T-helper 17 cell (primary cell): ENCODE measurements at places on chromosomes 6 and 20.

- DNase-seq, result no peak
These were observed 144.6 kb downstream of the ELOVL4 start for GRCh38 chr6:79802657-79803300.

GRCh38 chr6:148222846-148223245, 119.8 kb upstream of the SASH1 start:
- no peak for DNase-seq

DNA sequence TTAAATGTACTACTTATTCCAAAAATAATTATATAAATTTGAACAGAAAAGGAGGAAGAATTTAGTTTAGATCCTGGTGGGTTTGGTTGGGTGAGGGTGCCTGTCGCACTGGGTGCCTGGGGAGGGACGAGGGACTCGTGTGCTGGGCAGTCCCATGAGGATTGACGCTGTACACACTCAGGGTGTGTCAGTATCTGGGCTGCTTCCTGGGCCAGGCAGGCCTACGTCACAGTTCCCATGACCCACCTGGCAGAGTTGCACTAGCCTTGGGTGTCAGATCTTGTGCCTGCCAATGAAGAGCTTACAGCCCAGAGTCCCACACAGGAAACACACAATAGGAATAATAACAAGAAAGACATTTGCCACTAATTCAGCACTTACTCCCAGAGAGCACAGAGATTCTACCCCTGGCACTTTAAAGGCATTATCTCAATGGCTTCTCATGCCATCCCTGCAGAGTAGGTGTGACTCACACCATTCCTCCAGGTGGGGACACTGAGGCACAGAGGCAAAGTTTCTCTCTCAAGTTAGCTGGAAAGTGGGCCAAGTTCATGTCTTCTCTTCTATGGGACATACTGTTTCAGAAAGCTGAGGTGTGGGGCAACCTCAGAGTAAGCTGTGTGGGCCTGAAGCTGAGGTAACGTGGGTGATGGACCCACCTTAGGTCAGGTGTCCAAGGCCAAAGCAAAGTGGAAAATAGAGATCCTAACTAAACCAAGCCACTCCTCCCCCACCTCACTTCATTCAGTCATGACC, 1.3 kb upstream of the SDCBP2 start:
- no peak for DNase-seq

DNA sequence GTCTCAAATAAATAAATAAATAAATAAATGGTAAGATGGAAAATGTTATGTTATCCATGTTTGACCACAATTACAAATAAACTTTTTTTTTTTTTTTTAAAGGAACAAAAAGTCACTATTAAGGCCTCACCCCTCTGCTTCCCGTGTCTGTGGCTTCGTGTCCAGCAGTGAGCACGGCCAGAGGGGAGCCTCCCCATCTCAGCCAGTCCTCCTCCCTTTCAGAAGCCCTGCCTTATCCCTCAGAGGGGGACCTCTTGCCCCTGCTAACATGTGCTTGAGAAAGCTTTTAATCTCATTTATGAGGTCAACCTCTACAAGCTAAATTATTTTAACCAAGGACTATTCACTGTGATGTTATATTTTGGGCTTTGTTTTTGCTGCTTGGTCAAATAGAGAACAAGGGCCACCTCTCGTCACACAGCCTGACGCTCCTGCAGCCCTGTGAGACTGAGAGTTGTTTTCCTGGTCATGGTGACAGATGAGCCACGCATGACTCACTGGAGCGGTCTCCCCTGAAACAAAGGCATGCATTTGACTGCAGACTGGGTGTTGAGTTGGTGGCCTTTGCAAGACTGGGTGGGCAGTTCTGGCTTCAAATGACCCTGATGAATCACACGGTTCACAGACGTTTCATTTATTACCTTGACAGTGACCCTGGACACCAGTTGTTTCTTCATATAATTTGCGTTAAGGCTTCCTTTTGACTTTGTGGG, 131.8 kb downstream of the TIAM2 start:
- no peak for DNase-seq

GRCh38 chr6:28738396-28738765, 185.4 kb downstream of the TRIM27 start:
- no peak for DNase-seq

DNA sequence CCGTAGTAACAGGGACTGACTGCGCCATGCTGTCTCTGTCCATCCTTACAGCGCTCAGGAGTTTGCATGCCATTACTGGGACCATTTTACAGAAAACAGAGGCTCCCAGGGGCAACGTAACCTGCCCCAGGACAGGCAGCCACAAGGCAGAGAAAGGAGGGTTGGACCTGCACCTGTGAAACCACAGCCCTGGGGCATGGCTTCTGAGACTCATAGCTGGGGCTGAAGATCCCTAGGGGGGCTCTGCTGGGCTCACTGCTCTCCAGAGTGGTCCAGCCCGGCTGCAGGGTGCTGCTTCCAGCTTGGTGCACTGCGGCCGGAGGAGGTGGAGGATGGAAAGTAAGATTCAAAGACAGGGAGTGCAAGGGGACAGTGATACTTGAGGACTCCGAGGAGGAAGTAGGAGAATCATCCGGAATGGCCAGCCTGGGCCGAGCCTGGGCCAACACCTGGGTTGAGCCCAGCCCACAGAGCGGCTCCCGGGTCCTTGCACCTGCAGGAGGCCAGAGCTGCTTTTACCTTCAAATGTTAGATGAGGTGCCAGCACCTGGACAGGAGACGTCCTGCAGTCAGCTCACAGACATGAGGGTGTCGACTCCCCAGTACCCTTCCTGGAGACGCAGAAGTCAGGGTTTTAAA, 183.2 kb downstream of the CDH4 start:
- no peak for DNase-seq

DNA sequence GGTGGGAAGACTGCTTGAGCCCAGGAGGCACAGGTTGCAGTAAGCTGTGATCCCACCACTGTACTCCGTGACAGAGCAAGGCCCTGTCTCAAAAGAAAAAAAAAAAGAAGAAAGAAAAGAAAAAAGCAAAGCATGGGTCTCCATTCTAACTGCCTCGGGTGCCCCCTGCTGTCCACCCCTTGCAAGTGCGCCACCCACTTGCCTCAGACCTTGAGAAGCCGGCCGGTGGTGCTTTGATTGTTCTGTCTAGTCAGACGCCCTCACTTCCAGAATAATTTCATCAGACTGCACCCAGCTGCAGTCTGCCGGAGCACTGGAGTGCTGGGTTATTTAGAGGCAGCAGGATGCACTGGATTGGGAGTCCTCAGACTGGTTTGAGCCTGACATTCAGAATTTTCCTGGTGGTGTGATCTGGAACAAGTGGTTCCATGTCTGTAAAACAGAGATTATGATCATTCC, 17.6 kb upstream of the TM9SF4 start:
- DNase-seq, result peak; percentile 48
